ENCODE measurements at places on chromosomes 1 and 21.

GRCh38 chr1:163168053-163168452 is 34.7 kb downstream of the RGS5 start:
- DNase-seq = no peak

- DNase-seq = no peak
These were observed 215.8 kb upstream of the JUN start for GRCh38 chr1:58999676-59000075.

GRCh38 chr1:181482001-181482430 is 1.3 kb upstream of the CACNA1E start:
- no peak for DNase-seq

DNA sequence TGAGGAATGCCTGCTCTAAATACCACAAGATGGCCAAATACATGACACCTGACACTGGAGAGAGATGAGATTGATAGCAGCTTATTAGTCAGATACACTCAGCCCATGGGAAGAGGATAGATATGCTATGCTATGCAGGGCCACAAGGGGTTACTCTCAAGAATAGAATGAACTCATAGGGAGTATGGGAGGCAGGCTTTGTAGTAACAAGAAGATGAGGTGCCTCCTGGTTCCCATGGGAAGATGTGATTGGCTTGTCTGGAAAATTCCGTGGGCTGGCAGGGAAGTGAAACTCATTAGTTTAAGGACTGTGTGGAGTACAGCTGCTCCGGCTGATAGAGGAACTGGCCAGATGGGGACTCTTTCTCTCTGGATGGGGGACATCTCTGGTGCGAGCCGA is 16.5 kb downstream of the CCDC30 start:
- no peak for DNase-seq

DNA sequence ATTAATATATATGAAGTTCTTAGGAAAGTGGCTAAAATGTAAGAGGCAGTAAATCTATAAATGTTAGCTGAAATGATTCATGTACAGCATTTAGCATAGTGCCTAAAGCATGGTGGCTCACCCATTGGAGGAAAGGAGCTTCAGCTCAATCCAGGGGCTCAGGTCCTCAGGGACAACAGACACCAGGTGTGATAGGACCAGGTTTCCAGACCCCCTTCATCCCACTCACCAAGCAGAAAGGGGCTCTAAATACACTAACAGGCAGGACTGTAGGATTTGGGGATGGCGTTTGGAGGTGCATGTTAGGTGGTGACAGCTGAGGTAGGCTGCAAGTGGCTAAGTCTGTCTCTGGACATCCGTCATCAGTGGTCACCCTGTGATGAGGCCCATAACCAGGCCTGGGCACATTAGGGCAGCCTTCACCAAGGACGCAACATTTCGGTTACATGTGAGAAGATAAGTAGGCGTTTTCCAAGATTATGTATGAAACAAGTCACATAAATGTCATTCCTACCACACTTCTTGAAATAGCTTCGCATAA is 233.1 kb downstream of the C1orf94 start:
- no peak for DNase-seq

- no peak for DNase-seq
These were observed 19.2 kb upstream of the RCAN3 start for GRCh38 chr1:24483441-24483840.

GRCh38 chr1:157086299-157086698 is 13.3 kb downstream of the ETV3L start:
- no peak for DNase-seq

DNA sequence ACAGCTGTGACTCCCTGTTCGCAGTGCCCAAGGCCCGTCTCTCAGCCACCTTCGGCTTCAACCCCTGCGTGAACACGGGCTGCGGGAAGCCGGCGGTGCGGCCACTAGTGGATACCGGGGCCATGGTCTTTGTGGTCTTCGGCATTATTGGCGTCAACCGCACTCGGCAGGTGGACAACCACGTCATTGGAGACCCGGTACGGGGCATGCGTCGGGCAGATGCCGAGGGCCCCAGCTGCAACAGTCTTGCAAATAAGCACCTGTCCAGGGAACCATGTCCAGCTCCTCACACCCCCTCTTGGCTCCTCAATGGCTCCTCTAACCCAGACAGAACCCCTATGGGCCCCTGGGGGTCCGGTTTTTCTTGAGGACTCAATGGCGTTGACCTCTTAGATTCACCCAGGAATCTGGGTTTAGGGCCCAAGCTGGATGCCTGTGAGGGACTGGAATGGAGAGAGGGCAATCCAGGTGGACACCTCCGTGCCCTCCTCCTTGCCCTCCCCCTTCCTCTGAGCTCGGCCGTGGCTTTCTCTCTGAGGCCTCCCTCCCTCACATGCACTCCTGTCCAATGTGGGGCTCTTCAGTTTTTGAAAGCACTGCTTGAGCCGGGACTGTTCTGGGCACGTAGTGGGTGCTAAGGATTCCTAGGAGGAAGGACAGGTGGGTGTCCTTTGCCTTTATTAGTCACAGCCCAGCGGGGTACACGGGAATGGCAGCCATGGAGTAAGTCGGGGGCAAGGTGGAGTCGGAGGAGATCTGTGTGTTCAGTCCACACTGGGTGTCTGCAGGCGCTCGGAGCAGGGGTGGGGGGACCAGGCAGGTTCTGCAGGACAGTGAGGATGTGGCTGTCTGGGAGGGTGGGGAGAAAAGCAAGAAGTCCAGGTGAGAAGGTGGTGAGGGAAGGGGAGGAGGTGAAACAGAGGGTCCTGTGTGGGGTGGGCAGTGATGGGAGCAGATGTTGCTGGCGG is 51.1 kb downstream of the DISP3 start:
- no peak for DNase-seq

- DNase-seq = no peak
These were observed 56.1 kb upstream of the SDC3 start for GRCh38 chr1:30964706-30965105.

GRCh38 chr1:187892683-187893039 is 1063.9 kb downstream of the PLA2G4A start:
- no peak for DNase-seq

- DNase-seq = no peak
These were observed 104.9 kb upstream of the SNX7 start for GRCh38 chr1:98556521-98557158.

DNA sequence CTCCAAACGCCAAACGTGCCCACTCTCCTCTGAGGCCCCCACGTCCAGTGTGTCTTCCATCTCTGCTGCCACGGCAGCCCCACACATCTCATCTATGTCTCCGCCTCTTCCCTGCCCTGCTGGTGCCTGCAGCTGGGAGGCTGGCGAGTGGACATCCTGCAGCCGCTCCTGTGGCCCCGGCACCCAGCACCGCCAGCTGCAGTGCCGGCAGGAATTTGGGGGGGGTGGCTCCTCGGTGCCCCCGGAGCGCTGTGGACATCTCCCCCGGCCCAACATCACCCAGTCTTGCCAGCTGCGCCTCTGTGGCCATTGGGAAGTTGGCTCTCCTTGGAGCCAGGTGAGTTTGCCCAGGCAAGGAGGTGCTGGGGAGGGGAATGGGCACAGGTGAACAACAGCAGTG is 8.6 kb downstream of the ADAMTSL4 start:
- no peak for DNase-seq

DNA sequence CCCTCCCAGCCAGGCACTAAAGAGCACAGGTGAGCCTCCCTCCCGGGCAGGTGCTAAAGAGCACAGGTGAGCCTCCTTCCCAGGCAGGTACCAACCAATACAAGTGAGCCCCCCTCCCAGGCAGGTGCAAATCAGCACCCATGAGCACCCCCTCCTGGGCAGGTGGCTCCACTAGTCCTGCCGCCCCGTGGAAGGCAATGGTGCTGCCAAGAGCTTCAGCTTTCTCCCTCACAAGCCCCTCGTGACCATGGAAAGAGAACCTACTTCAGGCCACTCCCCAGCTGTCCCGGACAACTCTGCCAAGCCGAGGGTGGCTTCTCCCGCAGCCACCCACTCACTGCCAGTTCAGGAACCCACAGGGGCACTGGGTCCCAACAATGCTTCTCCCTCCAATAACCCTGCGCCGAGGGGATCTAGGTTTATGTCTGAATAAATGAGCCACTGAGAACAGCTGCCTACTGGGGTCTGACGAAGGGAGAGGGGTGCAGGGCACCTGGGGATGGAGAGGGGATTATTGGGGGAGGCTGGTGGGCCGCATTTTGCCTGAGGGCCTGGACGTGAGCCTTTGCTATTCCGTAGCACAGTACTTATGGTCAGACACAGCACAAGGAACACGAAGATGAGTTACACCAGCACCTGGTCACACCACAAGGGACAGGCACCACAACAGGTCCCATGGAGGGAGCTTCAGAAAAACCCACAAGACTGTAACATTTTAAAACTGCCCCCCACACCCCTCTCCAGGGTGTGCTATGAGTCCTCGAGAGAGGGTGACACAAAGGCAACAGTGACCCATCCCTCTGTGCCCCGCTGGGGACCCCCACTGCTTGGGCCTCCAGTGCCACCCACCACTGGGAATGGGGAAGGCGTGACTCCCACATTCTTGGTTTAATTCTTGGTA is 46.3 kb downstream of the PRDM15 start:
- DNase-seq = no peak

GRCh38 chr1:81327743-81328142 is 473.0 kb upstream of the ADGRL2 start:
- DNase-seq = no peak

- no peak for DNase-seq
These were observed 12.1 kb downstream of the FOXO6 start for GRCh38 chr1:41373373-41373772.

GRCh38 chr1:21024918-21025317 is 151.8 kb downstream of the EIF4G3 start:
- DNase-seq = no peak

- no peak for DNase-seq
These were observed 21.9 kb upstream of the LAX1 start for GRCh38 chr1:203743091-203743571.

DNA sequence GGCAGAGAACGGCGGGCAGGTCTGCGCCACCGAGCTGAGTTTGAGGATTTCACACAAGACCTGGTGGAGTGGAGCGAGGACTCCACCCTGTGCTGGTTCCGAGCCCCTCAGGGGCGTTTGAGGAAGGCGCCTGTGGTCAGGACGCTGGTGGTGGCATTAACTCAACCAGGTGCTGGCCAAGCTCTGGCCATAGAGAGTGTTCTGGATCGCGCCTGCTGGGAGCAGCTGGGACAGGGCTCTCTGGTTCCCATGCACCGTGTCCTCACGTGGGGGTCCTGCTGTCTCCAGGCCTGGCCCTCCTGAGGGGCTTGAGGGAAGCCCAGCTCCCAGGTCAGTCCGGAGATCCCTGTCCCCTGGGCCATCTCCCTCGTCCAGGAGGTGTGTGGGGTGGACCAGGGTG is 24.8 kb upstream of the TTC34 start:
- no peak for DNase-seq

- DNase-seq = no peak
These were observed 19.8 kb upstream of the DESI2 start for GRCh38 chr1:244633140-244633539.

DNA sequence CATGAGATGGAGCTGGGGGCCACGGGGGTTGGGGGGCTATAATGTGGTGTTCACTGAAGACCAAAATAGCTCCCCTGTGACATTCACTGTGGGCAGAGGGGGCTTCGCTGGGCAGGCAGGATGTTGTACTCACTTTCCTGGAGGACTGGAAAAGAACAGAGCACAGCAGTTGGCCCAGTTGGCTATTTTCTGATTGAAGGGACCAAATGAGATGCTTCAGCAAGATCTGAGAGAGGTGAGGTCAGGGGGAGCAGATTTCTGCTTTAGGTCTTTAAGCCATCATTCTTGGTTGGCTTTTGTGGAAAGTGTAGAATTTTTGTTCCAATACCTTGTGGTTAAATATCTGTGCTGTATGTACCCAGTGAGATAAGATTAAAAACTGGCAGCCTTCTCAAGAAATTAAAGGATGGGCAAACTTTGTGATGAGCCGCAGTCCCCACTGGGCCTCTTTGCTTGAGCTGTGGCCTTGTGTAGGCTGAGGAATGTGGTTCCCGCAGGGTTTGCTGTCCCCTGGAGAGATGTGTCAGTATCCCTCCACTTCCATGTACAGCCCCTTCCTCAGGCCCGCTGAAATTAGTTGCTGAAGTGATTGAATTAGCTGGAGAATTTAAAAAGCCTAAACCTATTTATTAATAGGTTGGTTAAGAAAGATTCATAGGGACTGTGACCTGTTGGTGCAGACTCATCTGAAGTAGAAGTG is 80.7 kb downstream of the ATP5PO start:
- DNase-seq = no peak

DNA sequence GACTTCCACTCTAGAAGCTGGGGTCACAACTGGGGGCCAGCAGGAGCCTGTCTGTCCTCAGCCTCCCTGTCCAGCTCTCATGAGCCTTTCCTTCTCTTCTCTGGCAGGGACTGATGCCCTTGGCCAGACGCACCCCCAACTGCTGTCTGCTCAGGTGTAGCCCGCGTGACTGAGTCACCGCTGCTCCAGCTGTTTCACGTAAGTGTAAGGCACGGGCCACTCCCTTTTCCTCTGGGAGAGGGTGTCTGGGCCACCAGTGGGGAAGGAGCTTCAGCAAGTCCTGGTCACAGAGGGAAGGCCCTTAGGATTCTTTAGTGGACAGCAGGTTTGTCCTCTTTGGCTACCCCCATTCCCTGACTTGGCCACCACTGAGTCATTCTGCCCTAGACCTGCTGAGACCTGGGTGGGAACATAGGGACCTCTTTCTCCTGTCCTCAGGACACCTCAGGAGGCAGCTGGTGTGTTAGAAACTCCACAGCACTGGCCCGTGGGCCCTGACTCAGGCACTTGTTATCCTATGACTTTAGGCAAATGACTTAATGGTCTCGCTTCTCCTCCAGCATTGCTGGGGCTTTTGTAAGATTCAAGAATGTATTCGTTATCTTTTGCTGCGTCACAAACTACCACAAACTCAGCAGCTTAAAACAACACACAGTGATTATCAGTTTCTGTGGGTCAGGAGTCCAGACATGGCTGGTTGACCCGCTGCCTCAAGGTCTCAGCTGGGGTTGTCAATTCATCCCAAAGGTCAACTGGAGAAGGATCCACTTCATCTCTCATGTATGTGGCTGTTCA is 64.8 kb downstream of the FAM163A start:
- DNase-seq = no peak

GRCh38 chr1:64549464-64550239 is 79.7 kb downstream of the CACHD1 start:
- no peak for DNase-seq

- no peak for DNase-seq
These were observed 50.0 kb downstream of the FOXO6 start for GRCh38 chr1:41411229-41411628.

DNA sequence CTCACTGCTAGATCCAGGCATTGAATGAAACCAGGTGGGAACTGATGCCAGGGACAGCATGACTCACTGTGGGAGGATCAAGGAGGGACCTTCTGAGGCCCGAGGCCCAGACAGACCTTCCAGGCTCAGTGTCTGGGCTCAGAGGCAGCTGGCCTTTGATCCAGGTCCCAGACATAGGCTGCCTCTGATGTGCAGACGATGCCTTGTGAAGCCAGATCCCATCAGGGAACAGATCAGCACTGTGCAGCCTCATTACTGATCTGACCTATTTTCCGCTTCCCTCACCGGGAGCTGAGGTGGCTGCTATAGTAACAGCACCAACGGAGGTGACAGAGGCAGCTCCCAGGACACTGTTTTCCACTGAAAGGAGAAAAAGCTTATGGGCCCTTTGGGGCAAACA is 399.5 kb downstream of the MATN1 start:
- no peak for DNase-seq
